ENCODE measurements at places on chromosomes 2 and 18.

DNA sequence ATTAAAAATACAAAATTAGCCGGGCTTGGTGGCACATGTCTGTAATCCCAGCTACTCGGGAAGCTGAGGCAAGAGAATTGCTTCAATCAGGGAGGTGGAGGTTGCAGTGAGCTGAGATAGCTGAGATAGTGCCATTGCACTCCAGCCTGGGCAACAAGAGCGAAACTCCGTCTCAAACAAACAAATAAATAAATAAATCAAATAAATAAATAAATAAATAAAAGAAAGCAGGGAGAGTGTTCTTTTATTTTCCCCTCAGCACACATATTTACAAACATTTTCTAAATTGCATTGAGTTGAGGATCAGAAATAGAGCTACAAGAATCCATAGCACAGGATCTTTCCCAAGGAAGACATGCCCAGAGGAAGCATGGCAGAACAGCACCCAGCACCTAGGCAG lies 71.9 kb downstream of the RIT2 start:
- no peak for DNase-seq

- DNase-seq, result peak; percentile 58
Observed at GRCh38 chr2:735670-736218, 58.5 kb upstream of the TMEM18 start.

DNA sequence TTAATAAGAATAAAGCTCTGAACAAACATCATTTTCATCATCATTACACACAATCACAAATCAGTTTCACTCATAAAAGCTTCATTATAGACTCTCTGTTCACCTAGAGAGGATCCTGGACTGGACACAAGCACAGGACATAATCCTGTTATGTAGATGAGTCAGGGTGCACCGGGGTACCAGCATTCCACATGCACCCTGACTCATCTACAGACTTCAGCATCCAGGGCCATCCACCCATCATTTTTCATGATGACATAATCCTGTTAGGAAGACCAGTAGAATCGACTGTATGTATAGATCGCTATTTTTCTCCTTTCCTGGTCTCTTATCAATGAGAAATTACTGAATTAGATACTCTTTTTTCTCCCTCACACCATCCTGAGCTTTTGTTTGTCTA lies 73.7 kb upstream of the PIK3C3 start:
- DNase-seq, result no peak

- no peak for DNase-seq
Observed at GRCh38 chr2:4937550-4937949, 754.6 kb upstream of the SOX11 start.

DNA sequence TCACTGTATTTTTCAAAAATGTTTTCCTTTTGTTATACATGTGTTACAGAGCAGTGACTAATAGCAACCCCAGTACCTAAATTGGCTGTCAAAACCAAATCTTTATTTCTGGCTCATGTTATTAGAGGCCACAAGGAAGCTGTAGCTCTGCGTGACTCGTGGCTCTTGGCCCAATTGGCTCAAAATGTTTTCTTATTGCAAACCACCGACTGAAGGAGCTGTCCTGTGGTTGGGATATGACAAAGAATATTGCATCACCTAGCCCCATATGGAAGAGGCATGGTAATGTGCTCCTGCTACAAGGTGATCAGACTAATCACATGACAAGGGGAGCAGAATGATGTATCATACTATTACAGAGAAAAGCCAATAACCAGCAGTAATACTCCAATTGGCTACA lies 1058.5 kb downstream of the CBLN2 start:
- DNase-seq, result no peak

DNA sequence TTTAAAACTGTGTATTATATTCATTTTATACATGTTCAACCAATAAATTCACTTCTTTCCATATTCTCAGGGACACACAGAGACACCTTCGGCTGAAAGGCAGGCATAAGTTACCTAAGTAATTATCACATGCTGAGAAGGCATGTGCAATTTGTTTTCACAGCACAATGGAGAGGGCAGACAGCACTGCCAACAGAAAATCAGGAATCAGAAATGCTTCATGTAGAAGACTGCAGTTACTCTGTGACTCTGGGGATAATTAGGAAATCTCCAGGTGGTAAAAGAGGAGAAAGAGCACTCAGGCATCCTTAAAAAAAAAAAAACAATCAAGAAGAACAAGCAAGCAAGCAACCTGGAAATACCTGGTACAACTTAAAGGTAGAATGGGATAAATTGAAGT lies 49.3 kb downstream of the DSEL start:
- no peak for DNase-seq

GRCh38 chr2:168149986-168150385 lies 97.4 kb downstream of the STK39 start:
- no peak for DNase-seq

- DNase-seq, result no peak
Observed at GRCh38 chr18:7104649-7105048, 12.9 kb downstream of the LAMA1 start.

- DNase-seq, result no peak
Observed at GRCh38 chr2:111624411-111625156, 259.4 kb downstream of the ANAPC1 start.

DNA sequence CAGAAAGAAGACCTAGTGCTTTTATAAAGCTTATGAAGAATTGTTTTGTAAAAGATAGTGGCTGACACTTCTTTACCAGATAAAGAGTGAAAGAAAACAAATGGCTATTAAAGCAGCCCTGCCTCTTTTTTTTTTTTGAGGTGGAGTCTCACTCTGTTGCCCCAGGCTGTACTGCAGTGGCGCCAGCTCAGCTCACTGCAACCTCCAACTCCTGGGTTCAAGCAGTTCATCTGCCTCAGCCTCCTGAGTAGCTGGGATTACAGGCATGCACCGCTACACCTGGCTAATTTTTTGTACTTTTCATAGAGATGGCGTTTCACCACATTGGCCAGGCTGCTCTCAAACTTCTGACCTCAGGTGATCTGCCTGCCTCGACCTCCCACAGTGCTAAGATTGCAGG lies 12.9 kb downstream of the ARPC2 start:
- no peak for DNase-seq

- DNase-seq, result peak; percentile 73
Observed at GRCh38 chr2:239143858-239144712, 256.7 kb downstream of the HDAC4 start.

DNA sequence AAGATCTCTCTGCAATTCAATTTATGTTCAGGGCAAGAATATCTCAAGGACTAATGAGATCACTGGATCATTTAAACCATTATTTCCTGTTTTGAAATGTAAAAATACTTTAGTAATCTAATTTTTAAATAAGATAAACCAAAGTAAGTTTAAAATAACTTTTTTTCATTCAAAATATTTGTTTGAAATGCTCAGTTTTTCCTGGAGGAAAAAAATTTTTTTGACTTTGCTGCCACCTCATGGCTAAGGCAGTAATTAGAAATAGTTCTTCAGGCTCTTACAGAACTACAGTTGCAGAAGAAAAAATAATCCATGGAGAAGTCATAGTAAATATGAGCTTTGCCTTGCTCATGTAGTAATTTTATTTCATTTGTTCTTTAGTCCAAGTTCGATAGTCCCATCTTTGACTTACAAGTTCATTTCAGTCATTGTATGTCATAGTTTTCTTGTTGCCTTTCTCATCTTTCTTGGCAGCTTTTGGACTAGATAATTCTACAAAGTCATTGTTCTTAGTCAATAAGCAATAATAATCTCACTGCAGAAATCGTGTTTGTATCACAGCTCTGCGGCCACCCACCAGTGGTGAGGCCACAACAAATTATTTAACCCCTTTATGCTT lies 127.4 kb downstream of the DPP4 start:
- no peak for DNase-seq

DNA sequence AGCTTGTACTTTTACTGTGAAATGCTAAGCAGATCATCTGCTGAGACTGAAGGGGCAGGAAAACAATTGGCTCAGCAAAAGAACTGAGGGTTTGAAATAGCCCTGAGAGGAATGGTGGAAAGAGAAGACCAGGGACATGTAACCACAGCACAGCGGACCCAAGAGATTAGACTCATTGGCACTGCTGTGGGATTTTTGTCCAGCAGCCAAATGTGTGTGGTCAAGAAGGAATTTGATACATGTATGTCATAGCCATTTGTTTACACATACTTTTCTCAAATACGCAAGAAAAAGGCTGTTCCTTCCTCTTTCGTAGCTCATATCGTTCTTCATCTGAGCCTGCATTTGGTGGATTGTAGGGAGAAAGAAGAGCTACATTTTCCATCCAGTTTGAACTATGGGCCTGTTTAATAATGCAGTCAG lies 73.8 kb downstream of the TRABD2A start:
- DNase-seq, result no peak

GRCh38 chr2:107585851-107586250 lies 240.8 kb upstream of the RGPD4 start:
- no peak for DNase-seq

DNA sequence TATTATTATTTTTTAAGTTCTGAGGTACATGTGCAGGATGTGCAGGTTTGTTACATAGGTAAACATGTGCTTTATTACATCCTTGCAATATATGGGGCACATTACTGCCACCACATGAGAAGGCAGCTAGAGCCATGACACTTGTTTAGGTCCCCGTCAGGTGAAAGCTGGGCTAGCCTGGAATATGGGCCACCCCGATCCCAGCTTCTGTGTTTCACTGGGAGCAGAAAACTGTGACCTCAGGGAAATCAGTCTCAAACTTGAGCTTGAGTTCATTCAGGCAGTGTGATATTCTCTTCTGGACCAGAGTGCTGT lies 176.9 kb downstream of the PIK3C3 start:
- DNase-seq, result no peak

DNA sequence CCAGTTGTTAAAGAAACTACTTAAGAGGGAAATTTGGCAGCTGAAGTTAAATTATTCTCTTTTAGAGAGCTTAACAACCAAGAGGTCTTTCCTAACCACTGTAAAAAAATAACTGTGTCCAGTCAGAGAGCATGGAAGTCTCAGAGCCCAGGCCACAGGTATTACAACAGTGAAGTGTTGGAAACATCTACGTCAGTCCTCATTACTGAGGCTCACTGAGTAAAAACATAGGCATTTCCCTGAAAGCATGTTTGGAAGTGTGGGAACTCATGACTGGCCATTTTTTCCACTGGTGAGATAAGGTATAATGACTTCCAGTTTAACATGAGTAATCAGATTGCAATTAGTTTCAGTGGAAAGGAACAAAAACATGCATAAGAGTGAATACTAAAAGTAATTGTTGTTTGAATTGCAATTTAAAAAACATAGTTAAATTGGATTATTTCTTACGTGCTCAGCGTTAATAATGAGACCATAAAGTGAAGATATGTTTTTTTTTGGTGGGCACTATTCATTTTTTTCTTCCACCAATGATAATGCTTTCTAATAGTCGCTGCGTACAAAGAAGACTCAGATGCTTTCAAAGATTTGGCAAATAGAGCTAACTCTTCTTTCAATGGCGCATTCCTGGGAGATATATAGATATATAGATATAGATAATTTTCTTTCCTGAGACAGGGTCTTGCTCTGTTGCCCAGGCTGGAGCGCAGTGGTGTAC lies 60.8 kb downstream of the EFEMP1 start:
- DNase-seq, result no peak

GRCh38 chr18:76978616-76979015 lies 154.0 kb downstream of the MBP start:
- no peak for DNase-seq

GRCh38 chr2:3460831-3461800 lies 58.2 kb downstream of the ADI1 start:
- no peak for DNase-seq

DNA sequence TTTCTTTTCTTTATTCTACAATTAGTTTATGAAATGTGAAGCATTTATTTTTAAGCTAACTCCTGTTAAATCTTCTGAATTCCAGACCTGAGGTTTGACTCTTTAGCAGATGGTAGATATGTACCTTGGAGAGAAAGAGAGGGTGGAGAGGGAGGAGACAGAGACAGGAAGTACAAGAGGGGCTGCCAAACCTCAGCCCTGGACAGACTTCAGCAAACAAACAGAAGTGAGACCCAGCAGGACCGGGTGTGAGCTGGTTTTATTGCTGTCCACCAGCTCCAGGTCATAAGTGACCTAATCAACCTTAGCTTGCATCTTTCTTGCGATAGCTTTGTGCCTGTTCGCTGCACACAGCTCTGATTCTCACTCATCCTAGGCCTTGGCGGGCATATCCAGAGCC lies 168.6 kb downstream of the CNTNAP5 start:
- DNase-seq, result no peak

- no peak for DNase-seq
Observed at GRCh38 chr2:129901754-129902415, 77.6 kb upstream of the RAB6C start.

DNA sequence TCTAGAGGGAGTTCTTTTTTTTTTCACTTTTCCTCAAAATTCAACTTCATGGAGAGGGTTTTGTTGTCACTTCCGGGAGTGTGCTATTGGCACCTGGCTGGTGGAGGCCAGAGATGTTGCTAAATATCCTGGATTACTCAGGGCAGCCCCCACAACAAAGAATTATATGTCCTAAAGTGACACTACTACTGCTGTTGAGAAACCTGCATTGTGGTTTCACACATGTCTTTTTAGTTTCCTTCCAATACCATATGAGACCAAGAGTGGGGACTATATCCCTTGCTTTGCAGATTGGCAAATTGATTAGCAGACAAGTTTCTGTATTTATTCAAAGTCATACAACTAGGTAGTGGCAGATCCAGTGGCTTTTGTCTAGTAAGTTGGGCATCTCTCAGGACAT lies 826.8 kb downstream of the TRIB2 start:
- no peak for DNase-seq
